T-helper 17 cell (primary cell): ENCODE measurements at places on chromosomes 5 and 9.

DNA sequence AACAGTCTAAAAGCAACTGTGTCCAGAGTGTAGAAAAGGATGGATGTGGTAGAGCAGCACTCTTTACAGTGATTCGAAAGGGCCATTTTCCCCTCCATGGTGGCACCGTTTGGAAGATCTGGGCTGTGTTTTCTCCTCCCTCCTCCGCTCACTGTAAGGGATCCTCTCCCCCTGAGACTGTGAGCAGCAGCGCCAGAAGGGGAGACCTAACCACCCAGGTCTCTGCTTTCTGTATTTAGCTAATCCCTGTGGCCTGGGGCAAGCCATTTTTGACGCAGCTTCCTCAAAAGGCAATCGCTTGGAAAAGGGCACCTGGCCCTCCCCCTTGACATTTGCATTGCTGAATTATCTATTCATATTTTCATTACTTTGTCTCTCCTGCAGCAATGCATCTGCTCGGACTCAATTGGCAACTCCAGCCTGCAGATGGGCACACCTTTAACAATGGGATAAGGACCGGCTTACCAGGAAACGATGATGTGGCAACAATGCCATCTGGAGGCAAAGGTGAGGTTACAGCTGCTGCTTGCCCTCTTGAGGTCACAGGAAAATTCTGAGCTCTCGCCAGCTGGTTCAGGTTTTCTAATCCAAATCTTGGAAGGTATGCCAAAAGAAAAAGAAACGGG is 244.3 kb upstream of the WWC1 start:
- no peak for DNase-seq

GRCh38 chr9:121386442-121387175 is 16.6 kb upstream of the STOM start:
- no peak for DNase-seq

DNA sequence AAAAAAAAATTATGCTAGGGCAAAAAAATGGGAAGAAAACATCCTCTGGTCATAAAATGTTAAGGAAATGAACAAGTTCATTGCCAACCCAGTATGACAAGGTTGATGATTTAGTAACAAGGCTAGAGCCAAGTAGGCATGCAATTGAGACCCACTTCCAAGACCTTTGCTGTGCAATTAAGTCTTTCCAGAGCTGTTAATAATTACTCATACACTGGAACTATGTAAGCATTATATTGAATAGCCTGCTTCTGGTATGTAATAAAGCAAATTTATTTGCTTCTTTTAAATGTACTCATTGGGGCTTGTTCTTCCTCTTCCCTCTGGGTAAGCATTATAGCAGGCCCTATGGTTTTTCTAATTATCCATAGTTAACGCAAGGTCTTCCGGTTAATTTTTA is 32.5 kb upstream of the SNAPC3 start:
- no peak for DNase-seq

GRCh38 chr9:88587182-88587581 is 52.2 kb downstream of the NXNL2 start:
- DNase-seq = no peak

DNA sequence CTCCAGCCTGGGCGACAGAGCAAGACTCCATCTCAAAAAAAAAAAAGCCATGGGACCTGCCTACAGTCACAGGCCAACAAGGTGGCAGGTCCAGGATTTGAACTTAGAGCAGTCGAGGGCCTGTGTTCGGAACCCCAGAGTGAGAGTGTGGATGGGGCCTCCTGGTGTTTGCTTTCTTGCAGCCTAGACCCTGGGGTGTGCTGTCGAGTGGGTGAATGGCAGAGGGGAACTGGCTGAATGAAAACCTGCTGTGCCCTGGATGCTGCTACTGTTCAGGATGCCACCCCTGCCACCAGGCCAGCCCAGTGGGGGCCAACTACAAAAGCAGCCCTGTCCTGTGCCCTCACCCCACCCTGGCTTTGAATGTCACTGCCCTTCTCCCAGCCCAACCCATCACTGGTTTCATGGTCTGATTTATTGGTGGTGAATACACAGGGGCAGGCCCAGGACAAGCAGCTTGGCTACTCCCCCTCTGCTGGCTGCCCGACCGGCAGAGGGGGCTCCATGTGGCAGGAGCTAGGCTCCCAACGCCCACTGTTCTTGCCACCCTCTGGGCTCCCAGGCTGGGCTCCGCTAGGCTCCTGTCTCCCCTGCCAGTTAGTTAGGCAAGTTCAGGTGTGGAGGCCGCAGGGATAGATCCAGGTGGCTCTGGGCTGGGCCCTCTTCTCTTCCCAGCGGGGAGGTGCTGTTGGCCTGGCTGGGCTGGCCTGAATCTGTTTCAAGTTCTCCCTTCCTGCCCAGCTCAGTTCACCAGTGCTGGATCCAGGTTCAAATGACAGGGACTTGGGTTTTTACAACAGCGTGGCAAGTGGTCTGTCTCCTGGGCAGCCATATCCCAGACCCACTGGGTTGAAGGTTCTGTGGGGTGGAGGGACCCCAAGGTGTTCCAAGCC is 12.2 kb downstream of the FPGS start:
- DNase-seq = no peak

GRCh38 chr5:177428574-177429217 is 2.2 kb downstream of the GRK6 start:
- DNase-seq = no peak

- DNase-seq = peak; percentile 44
These were observed 69.1 kb downstream of the ARRDC3 start for GRCh38 chr5:91313757-91314673.

GRCh38 chr9:21993893-21994555 is at the start of gene CDKN2A:
TSS of gene CDKN2A (minus strand) at chr9:21994392.
- DNase-seq = no peak

DNA sequence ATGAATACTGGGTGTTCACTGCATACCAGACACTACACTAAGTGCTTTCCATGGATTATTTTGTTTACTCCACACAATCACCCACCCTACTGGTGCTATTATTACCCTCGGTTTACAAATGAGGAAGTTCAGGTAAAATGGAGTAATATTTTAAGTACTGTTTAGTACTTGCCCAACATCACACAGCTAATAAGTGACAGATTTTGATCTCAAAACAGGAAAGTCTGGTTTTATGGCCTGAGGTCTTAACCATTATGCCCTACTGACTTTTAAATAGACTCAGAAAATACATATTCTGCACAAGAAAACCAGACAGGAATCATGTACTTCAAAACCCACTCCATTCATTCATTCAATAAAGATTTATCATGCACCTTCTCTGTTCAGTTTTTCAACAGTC is 431.0 kb upstream of the TLE4 start:
- DNase-seq = no peak

DNA sequence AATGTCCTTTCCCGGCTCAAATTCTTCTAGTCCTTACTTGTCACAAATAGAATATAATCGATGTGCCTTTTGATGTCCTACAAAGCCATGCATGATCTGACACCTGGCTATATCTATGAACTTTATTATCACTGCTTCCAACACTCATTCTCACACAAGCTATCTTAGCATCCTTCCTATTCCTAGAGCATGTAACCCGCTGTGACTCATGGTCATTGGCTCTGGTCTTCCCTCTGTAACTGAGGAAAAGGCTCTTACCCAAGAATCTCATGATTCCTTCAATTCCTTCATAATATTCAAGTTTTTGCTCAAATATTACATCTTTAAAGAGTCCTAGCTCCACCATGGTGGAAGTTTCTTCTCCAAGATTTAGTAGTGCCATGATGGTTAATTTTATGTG is 480.0 kb upstream of the PAPPA start:
- no peak for DNase-seq

DNA sequence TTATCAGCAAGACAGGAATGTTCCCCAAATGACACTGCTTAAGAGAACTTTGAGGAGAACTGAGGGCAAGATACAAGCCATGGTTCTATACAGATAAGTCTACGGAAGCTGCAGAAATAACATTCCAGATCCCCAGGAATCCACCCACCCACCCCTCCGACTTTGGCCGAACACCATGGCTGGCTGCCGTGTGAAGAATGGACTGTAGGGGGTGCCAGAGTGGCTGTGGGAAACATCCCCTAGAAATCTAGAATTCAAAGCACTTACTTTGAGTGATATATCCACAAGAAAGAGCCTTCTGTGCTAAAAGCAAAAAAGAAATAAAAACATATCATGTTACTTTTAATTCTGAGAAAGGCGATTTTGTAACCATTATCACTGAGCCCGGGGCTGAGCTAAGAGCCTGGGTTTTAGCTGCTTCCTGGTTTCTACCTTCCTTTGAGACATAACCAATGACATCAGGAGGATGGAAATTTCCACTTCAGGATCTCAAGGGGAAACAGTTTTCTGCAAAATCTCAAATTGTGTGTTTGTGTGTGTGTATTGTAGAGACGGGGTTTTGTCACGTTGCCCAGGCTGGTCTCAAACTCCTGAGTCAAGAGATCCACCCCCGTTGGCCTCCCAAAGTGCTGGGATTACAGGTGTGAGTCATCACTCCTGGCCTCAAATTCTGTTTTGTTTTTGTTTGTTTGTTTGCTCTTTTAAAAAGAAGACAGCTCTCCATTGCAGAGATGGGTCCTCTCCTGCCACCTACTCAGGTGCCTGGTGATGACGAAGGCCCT is 36.4 kb downstream of the GGTA1 start:
- no peak for DNase-seq

DNA sequence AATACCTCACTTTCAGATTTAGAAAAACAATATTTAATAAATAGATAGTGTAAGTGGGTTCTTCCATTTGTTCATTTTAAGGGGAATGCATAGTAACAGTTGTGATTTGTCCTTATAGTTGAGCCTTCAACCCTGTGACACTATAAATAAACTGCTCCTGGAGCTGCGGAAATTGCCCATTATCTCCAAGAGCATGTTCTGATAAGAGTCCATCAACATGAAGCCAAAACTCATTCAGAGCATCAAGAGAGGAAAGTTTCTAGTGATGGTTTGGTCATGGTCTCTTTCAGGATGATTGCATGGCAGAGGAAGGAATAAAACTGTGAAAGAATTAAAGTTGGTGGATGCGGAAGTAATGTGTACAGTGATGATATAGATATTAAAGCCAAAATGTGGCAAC is 772.1 kb upstream of the DMAC1 start:
- DNase-seq = no peak

DNA sequence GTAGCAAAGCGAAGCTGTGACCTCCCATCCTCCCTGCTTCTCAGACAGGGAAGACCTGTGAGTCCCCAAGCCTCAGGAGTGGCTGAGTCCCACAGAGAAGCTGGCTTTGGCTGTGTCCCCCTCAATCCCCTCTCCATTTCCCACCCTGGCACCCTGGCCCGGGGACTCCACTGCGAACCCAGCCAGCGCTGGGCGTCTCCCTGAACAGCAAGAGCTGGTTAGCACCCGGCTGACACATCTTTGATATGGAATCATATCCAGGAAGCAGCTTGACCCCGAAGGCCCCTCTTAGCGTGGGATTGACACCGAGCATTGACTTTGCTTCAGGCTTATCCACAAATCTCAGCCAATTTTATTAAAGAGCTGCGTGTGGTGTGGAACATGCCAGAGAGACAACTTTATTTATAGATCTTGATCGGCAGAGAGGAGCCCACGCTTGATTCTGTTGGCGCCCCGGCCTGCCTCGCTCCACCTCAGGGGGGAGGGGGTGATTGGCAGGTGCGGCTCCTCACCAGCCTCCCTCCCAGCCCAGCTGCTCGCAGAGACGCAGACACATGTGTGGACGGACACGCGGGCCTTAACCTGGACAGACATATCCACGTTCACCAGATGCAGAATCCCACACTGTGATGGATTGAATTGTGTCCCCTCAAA is 120.7 kb upstream of the MVB12B start:
- no peak for DNase-seq

- DNase-seq = no peak
These were observed 406.6 kb downstream of the CTNND2 start for GRCh38 chr5:11497651-11498050.

DNA sequence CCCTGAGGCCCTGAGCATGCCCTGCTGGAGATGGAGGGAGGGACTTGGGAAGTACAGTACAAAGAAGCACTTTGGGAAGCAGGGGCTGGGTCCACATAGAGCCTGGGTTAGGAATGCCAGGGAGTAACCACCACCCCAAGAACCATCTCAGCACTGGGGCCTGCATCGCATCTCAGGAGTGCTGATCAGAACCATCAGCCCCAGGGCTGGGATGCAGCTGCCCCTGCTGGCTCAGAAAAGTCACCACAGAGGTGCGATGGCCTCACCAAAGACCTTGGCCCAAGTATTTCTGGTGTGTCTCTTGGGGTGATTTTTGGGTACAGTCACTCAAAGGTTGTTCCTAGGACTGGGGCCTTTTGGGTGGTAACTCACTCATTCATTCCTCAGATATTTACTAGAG is 236.8 kb upstream of the MVB12B start:
- DNase-seq = no peak

DNA sequence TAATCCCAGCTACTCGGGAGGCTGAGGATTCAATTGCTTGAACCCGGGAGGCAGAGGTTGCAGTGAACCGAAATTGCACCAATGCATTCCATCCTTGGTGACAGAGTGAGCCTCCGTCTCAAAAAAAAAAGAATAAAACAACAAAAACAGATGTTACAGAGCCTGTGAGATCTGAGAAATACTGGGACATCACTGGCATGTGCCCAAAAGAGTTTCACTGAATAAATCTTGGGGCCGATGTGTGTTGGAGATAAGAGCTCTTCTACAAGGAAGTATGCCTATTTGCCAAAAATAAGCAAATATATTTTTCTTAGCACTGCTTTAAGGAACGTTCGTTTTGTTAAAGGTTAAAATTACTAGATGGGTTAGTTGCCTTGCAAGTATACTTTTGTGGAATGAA is 55.1 kb downstream of the KIAA1958 start:
- no peak for DNase-seq

- no peak for DNase-seq
These were observed 31.2 kb upstream of the LRRC14B start for GRCh38 chr5:160173-160510.

DNA sequence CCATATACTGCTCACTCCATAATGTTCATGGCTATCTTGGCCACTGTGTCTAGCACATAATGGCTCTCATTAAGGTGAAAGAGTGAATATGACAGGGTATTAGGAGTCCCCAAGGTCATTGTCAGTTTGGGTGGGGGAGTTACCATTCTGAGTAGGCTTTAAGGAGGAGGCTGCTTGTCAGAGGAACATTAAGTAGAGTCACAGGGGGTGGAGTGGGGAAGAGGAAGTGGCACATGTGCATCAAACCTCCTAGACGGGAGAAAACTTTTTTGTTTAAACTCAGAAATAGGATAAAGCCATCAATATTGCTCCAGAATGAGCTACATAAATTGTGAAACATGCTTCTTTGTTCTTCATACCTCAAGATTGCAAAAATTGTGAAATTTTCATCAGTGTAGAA is 45.5 kb downstream of the DAB2IP start:
- no peak for DNase-seq

GRCh38 chr9:131815970-131816873 is 76.3 kb upstream of the RAPGEF1 start:
- no peak for DNase-seq

DNA sequence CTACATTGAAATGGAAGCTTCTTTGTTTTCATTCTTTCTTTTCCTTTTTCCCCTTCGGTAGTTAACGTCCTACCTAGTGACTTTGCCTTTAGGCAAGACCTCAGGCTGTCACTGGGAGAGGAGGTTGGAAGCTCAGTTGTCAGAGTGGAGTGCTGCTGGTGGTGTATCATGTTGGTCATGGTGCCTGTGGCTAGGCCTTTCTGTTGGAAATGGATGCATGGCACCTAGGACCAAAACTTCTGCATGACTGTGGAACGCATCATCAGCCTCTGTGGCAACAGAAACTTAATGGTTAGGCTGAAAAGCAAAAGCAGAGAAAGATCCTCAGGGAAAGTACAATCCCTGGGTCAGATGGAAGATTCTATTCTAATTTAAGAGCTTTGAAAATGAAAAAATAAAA is 57.9 kb downstream of the OSTF1 start:
- no peak for DNase-seq

GRCh38 chr5:7849681-7850394 is 1.1 kb downstream of the CFAP90 start:
- no peak for DNase-seq

GRCh38 chr5:139183502-139183901 is 14.7 kb downstream of the SIL1 start:
- DNase-seq = no peak
